ENCODE measurements at places on chromosomes 3 and 15. TPM values are rescaled to one million over a fixed set of nuclear protein-coding genes. Genes with fewer than 3 reads are reported as not detected.

The NOP10 gene
- 312 TPM for total RNA-seq

- no peak for DNase-seq
Measured at GRCh38 chr3:5019411-5020241, 40.4 kb downstream of the BHLHE40 start.

The WDR93 gene
- total RNA-seq = 0.17 TPM

DNA sequence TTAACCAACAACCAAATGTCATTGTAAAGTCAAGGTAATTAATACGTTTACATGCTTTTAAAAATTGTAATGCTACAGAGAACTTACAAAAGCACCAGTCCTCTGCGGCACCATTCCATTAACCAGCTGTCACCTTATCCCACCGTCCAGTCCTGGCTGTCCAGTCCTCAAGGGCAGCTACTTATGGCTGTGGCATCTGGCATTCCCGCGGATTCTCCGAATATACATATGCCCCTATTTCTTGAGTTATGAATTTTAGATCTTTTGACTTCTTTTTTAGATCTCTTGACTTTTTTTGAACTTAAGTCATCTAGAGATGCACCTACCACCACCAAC is 382 bp upstream of the POMGNT2 start:
- no peak for DNase-seq

DNA sequence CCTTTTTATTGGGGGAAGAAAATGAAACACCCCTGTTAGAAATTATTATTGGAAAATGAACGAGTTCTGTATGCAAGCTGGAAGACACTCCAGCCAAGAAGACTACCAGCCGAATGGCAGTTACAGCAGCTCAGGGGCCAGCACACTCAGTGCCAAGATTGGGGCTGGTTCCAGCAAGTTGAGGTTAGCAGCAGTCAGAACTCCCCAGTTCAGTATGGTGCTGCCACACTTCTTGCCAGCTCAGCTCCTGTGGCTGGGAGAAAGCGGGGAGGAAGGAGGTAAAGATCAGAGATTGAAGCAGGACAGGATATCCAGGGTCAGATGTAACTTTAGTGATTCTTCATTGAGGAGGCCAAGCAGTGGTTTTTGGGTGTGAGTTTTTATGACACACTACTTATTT is 280.2 kb upstream of the NR2E3 start:
- no peak for DNase-seq

DNA sequence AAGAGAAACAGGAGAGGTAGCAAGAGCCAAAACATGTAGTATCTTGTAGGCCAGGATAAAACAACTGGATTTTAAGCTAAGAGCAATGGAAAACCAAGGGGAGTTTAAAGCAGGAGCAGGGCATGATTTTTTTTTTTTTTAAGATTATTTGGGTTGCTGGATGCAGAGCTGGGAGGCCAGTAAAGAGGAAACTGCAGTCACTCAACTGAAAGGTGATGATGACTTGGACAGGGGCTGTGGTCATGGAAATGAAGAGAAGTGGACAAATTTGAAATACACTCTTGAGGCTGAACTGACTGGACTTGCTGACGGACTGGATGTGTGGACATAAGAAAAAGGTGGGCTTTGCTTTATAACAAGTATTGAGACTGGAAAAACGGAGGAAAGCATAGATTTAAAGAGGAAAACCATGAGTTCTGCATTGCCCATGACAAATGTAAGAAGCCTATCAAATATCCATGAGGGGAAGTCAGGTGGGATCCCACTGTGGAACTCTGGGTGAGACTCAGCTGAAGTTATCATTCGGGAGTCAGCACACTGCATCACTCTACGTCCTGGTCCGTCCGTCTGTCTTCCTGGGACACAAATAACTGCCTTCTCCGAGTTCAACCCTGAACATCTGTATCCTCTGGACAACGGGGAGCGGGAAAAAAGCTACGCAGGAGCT is 688 bp downstream of the XPC start:
- DNase-seq = no peak

The ANKUB1 gene
- not detected for total RNA-seq

DNA sequence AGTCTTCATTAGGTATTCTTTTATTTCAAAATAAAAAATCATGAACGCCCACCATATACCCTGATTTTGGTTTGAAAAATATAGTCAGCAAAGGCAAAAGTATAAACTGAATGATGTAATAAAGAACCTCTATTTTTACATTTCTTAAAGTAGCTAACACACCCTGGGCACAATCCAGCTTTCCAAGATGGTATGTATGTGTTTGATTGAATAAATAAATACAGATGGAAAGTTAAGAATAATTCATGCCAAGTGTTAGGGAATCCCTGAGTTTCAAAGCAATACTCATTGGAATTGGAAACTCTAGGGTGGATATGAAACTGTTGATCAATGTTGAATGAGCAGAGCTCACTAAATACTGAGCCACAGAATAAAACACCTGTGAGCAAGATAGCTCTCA is 63.9 kb upstream of the TRIM42 start:
- DNase-seq = no peak

- DNase-seq = no peak
Measured at GRCh38 chr3:99869621-99870020, 52.0 kb downstream of the CMSS1 start.

DNA sequence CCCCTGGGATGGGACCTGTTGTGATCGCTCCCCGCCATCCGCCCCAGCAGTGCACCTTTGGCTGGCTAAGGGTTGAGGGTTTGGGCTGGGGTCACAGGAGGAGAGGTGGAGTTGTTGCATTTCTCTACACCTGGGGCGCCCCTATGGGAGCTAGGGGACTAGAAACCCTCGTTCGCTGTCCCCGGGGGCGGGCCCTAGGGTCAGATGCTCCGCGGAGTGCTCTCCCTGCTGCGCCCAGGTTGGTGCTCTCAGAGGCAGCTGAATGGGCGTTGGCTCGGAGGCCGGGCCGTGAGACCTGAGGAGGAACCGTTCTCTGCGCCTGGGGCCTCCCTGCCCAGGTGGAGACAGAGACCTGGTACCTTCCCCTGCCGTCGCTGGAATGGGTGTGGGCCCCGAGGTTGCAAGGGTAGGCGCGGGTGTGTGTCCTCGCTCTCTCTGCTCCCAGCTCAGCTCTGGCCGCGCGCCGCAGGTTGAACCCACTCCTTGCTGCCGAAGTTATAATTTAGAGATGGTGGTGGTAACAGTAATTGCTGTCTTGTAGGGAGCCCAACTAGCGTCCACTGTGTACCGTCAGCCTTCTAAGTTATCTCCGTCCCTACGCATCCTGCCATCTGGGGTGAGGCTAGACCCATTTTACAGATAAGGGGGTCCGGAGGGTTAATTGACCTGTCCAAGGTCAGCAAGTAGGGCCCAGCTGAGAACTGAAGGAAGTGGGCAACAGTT is 965 bp downstream of the FLNB start:
- no peak for DNase-seq

- no peak for DNase-seq
Measured at GRCh38 chr15:96551196-96551595, 220.7 kb downstream of the NR2F2 start.

DNA sequence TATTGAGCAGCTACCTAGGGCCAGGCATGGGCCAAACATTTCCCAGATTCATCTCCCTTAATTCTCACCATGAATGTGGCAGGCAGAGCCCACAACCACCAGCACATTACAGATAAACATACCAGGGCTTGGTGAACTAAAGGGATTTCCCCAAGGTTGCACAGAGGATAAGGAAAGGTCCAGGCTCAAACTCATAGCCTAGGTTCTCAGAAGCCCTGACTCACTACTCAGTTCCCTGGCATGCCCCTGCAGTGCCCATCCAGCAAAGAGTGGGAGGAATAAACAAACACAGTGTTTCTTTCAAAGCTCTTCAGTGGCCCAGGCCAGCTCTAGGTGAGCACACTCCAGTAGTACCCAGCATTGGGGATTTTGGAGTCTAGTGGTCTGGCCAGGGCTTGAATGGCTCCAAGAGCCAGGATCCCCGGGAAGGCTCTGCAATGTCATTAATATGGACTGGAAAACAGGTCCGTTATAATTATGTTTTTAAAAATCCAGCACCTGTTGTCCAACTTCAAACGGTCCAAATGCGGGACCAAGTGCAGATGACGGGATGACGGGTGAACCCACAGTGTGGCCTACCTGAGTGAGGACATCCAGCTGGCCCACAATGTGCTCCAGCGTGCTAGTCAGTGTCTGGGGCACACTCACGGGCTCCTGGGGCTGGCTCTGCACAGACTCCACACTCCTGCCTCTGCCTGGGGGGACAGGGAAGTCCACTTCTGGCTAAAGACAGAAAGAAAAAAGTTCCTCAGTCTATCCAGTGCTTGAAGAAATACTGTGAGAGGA is 39.8 kb upstream of the DUSP7 start:
- no peak for DNase-seq

DNA sequence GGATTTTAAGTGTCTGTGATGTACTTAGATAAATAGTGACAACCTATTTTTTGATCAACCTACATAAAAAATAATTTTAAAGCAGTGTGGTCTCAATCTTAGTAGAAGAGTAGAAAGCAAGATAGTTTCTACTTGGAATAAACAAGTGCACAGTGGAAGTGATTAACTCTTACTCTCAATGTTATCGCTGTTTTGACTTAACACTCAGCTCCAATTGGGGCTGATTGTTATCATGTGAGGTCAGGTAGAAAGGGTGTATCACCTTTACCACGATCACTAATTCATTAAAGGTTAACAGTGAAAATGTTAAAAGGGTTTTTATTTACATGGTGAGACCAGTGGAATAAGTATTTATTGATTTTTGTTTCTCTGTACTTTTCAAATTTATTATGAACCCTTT is 22.4 kb upstream of the APH1B start:
- no peak for DNase-seq

GRCh38 chr15:84616235-84616634 is 15.4 kb downstream of the ZSCAN2 start:
- no peak for DNase-seq

GRCh38 chr15:98650417-98651035 is 2.2 kb downstream of the IGF1R start:
- no peak for DNase-seq

The FOXL2 gene
- total RNA-seq = 3.0 TPM

- no peak for DNase-seq
Measured at GRCh38 chr3:11580645-11581044, 63.1 kb downstream of the VGLL4 start.

The CD86 gene
- total RNA-seq = not detected
